ENCODE measurements at places on chromosomes 5 and 9. TPM values are rescaled to one million over a fixed set of nuclear protein-coding genes. Genes with fewer than 3 reads are reported as not detected.

GRCh38 chr9:22206833-22207232, 197.7 kb upstream of the CDKN2B start:
- no peak for DNase-seq

DNA sequence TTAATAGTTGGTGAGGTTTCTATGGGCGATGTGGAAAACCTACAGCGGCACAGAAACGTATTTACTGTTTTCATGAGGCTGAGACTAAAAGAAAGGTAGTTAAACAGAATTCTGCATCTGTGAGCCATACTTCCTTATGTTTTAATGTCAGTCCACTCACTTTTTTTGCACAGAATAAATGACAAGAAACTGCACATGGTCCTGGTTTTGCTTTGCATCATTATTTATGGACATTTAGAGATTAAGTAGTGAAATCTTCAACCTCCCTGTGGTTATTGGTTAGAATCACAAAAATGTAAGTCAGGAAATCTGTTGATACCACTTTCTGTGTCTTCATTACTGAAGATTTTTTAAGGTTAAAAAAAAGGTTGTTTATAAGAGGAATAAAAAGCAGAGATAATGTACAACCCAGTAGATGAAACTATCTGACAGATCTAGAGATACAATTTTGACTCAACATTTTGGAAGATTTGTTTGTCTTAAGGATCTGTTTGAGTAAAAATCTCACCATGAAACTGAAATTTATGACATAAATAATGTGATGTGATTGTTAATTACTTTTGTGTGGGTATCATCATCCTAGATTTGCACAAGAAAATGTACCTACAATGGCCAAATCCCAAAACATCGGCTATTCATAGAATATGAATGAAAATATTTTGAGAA, 2.4 kb downstream of the PRR16 start:
- no peak for DNase-seq

The PCDHB11 gene
- 0.34 TPM for total RNA-seq

DNA sequence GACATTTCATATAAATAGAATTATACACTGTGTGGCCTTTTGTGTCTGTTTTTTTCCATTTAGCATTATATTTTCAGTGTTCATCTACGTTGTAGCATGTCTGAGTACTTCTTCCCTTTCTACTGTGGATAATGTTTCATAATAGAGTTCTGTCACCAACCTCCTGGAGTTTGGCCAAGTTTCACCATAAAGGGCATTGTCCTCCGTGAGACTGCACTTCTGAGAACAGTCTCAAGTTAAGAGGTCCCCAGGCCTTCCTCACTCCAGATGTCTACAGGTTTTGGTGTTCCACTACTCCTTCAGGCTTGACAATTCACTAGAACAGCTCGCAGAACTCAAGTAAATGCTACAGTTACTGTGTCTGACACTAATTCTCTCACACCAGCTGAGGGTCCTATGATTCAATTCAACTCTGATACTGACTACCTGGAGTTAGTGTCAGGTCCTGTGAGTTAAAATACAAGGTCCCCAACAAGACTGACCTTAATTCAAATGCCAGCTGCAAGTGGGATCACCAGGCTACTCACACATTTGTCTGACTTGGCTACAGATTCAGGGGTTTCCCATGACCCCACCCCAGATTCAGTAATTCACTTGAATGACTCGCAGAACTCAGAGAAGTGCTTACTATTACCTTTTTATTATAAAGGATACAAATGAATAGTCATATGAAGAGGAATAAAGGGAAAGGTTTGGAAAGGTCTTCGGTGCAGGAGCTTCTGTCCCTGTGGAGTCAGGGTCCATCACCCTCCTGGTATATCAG, 31.1 kb downstream of the SLC35A4 start:
- no peak for DNase-seq

The SPATA31D4 gene
- total RNA-seq, result not detected

GRCh38 chr9:119332522-119332921, 36.7 kb downstream of the BRINP1 start:
- no peak for DNase-seq

The MYORG gene
- total RNA-seq, result 0.97 TPM

GRCh38 chr9:105932276-105932675, 237.9 kb downstream of the TMEM38B start:
- DNase-seq, result no peak

The BSPRY gene
- total RNA-seq, result not detected

Data from SJSA1 (cell line).